Activated effector memory CD4-positive, alpha-beta T cell treated with anti-CD3 and anti-CD28 coated beads, Interleukin-2, amount 50 U/mL, for 16 hours (primary cell): ENCODE measurements at places on chromosomes 1 and 21.
A peak's percentile ranks its signal among the peaks of the same experiment; 100 is the strongest.

- DNase-seq = no peak
Measured at GRCh38 chr1:223834660-223835263, 11.0 kb downstream of the TP53BP2 start.

GRCh38 chr1:29096231-29096886, 27.3 kb downstream of the TMEM200B start:
- no peak for DNase-seq

GRCh38 chr1:179996099-179996498, 41.5 kb downstream of the CEP350 start:
- DNase-seq = no peak

DNA sequence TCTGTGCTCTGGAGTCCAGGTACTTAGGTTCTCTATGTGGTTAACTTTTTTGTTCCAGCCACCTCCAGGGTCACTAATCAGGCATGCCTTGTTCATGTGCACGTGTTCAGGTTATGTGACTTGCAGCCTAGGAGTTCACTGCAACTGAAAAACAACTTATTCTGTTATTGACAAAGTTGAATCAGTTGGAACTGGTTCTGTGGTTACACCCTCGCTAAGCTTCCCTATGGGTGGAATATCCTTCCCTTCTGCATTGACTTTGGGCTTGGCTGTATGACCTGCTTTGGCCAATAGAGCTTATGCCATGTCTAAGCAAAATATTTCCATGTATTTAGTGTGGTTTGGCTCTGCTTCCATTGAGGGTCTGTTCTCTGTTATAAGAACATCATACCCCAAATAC, 66.0 kb upstream of the DNAH14 start:
- no peak for DNase-seq

GRCh38 chr1:174789399-174789798, 210.3 kb upstream of the CACYBP start:
- no peak for DNase-seq

DNA sequence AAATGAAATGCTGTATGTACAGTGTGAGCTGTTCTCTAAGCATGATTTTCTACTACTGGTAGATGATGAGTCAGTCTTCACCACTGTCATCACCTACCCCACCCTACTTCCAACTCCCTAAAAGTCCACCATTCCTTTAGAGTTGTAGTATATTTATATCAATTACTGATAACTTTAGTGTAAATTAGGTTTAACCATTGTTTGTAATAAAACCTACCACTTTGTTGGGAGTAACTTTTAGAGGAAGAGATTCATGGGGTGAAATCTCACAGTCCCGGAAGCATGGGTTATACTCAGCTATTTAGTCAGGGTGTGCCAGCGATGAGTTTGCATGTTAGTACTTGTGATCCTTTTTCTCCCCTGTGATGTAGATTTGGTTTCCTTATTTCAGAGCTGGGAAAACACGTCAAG, 17.1 kb downstream of the MORC3 start:
- no peak for DNase-seq

GRCh38 chr1:156025876-156026275, 5.1 kb upstream of the SSR2 start:
- peak; percentile 66 for DNase-seq
